Stimulated activated CD4-positive, alpha-beta T cell treated with anti-CD3 and anti-CD28 coated beads, TNF-alpha, amount 100 ng/mL, for 1 hour (primary cell): ENCODE measurements at places on chromosomes 2 and 18.

GRCh38 chr2:226489775-226490541 is 309.7 kb downstream of the IRS1 start:
- DNase-seq, result no peak

- no peak for DNase-seq
Measured at GRCh38 chr2:59752512-59752911, 800.9 kb downstream of the BCL11A start.

- no peak for DNase-seq
Measured at GRCh38 chr2:60433018-60433596, 120.3 kb downstream of the BCL11A start.

DNA sequence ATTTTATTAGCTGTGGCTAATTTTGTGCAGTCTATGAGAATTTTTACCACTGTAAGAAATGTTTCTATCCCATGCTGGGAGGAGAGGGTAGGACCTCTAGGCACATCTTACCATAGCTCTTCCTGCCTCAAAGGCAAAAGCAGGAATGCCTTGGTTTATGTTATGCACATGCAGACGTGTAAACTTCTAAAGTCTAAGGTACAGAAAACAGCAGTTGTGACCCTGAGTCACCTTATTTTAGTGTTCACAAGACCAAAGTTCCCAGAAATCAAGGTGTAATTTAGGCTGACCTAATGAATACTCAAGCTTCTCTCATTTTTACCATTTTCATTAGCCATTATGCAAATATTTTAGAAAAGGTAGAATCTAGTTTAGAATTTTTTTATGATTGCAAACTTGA is 15.4 kb upstream of the WIPF1 start:
- no peak for DNase-seq

- DNase-seq, result no peak
Measured at GRCh38 chr2:98871506-98871905, 64.5 kb downstream of the CRACDL start.

DNA sequence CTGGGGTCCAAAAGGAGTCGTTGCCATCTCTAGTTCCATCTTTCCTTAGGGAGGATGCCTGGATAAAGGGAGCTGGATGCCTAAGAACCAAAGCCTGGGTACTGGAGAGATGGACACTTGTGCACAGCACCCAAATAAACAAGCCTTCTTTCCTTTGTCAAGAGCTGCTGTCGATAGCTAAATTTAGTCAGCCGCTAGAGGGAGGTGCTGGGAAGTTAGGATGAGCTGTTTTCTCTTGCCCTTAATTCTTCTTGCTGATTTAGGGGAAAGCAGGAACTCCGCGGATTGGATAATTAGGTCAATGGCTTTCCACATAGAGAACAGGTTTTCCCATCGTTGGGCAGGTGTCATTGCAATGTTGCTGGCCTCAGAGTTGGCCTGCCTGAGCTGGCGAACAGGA is 30.9 kb upstream of the SERPINB12 start:
- no peak for DNase-seq

GRCh38 chr2:104938231-104938941 is 84.5 kb downstream of the POU3F3 start:
- no peak for DNase-seq

DNA sequence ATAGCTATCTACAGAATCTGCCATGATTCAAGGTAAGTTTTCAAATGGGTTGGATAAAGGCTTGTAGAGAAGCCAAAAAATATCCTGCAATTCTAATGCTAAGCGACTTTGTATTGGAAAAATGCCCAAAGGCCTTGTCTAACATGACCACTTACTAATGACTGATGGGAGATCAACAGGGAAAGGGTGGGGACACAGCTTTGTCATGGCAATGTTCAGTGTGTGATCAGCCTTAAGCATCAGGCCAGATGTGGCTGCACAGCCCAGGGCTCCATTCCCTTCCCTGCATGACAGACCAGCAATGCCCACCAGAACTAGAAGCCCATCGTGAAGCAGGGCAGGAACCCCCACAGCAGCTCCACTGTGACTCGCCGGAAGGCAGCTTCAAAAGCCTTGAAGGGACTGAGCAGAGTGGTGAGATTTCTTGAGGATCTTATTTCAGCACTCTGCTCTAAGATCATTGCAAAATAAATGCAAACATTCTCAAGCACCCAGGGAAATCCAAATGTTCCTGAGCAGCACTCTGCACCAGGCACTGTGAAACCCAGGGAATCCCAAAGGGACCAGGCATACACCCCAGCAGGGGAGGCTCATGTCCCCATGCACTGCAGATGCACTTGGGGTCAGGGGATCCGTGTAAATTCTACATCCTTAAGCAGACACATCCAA is 517.9 kb upstream of the SMIM21 start:
- DNase-seq, result no peak

DNA sequence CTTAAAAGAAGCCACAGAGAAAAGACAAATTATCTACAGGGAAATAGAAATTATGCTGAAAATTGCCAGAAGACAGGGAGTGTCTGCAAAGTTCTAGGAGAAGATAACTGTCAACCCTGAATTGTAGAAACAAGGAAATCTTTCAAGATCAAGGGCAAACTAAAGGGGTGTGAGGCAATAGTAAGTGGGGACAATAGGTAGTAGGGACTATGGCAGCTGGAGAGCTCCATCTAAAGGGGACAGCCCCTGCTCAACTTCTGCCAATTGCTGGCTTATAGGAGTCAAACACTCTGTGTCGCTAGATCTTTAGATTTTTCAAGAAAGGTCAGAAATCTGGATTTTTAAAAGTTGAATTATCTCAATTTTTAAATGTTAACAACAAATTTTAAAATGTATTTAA is 10.1 kb upstream of the ST3GAL5 start:
- DNase-seq, result no peak

- DNase-seq, result no peak
Measured at GRCh38 chr2:72153924-72154323, 6.3 kb upstream of the CYP26B1 start.

DNA sequence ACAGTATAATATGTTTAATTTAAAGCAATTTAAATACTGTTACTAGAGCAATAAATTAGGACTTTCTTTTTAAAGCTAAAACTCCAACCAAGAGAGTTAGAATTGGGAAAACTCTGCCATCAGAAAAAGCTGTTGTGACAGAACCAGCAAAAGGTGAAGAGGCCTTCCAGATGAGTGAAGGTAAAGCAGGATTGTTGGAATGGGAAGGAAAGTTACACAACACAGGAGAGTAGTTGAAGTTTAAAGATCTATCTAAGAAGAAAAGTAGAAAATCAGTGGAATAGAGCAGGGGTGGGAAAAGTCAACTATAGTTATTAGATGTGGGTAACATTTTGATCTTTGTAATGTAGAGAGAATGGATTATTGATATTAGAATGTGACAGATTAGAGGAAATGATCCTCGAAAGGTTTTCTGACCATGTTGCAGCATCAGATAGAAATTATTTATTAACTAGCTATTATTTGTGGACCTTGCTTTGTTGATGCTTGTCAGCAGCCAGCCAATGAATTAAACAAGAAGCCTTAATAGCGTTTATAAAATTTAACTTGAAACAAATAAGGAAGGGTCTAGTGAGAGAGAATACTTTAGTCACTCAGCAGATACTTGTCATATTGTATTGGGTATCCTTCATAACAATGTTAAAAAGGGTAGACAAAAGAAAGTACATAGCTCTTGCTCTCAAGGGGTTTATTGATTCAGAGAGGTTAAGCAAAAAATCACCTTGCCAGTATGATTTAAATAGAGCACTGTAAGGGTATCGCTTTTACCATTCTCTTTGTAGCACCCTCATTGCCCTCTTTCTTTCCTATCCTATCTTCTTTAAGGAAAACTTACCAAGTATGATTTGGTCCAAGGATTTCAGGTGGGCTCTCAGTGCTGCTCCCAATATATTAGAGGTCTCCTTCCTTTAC is 24.6 kb upstream of the DYSF start:
- DNase-seq, result no peak

DNA sequence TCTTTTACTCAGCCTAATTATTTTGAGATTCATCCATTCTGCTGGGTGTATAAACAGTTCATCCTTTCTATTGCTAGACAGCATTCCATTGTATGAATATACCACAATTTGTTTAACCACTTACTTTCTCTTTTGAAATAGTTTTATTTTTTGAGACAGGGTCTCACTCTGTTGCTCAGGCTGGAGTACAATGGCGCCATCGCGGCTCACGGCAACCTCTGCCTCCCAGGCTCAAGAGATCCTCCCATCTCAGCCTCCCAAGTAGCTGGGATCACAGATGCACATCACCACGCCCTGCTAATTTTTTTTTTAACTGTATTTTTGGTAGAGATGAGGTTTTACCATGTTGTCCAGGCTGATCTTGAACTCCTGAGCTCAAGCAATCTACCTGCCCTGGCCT is 54.5 kb downstream of the USP37 start:
- DNase-seq, result no peak

DNA sequence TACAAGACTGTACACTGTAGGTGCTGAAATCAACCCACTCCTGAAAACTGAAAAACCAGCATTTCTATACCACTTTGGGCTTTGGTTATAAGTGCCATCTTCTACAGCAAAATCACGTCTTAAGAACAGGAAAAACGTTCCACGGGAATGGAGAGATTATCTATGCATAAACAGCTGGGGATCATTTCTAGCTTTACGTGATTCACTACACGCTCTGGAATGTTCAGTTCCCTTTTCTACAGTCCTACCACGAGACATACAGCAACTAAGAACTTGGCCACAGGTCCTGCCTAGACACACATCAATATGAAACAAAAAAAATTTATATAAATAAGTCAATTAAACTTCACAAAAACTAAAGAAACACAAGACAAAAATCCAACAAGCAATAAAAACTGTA is 3.6 kb downstream of the CXCR4 start:
- no peak for DNase-seq

- no peak for DNase-seq
Measured at GRCh38 chr2:189391201-189391600, 50.1 kb upstream of the WDR75 start.

DNA sequence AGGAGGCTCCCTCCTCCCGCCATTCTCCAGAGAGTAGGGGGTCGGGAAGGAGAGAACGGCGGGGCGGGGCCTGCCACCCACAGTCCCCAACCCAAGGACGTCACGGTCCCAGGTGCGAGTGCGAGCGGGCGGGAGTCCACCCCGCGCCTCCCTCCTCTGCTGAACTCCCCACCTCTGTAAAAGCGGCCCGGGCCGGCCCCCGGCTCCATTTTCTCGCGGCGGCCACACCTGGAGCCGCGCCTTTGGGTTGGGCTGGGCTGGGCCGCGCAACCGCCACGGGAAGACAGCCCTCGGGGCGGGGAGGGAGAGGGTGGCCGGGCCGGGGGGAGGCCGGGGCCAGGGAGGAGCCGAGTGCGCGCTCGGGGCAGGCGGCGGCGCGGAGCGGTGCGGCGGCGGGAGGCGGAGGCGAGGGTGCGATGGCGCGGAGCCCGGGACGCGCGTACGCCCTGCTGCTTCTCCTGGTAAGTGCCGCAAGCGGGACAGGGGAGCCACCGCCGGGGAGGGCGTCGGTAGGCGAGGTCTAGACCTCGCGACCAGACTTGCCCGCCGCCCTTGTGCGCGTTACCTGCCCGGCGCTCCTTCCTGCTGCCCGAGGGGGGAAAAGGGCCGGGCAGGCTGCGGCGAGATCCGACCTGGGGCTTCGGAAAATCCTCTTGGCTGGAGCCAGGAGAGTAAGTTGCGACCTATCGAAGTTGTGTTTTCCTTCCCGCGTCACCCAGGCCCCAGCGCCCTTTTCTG is at the start of gene DSG2:
TSS of gene DSG2 (plus strand) at position 342 of the 738 bp plus-strand sequence. CDS start at position 417, 75 bp downstream.
- no peak for DNase-seq

DNA sequence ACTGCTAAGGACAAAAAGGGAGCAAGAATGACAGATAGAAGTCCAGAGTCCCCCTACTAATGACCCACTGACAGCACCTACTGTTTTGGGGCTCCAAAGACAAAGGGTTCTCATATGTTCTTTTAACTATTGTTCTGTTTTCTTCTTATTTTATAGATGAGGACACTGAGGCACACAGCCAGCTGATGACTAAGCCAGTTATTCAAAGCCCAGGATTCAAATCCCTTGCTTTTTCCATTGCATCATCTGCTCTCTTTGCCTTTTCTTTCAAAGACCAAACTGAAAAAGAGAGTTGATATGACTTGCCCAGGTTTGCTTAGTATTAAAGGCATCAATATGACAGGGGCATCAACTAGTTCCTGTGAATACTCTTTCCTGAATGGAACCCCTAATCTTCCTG is 299.8 kb downstream of the LRATD1 start:
- no peak for DNase-seq

DNA sequence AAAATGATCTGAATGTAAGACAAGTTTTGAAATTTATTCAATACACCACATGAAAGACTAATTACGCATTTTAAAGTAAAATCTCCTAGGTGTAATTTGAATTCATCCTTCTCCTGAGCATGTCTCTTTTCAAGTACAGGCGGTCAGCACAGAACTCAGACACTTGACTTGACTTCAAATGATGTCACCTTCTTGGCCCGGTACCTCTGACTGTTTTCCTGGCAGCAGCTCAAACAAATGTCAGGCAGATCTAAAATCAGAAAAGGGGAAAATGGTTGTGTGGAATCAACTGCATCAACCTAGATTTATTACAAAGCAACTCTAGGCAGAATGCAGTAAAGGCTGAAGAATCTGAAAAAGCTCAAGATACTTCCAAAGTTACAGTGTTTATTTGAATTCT is 11.4 kb upstream of the PROKR1 start:
- no peak for DNase-seq

GRCh38 chr2:79915455-79915854 is 389.1 kb downstream of the LRRTM1 start:
- no peak for DNase-seq

DNA sequence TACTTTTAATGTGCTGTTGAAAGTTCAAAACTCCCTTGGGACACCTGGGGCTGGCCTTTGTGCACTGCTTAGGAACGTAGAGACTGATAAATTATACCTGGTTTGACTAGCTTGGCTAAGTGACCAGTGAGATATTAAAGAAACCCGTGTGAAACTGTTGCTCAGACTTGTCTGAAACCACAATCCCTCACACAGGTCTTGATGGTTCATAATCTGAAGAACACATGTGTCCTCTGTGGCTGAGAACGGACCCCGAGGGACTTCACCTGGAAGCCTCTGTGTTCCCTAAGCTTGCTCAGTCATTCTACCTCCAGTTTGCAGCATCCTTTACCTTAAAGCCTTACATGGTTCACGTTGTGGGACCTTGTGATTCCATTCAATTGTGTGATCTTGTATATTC is 218.8 kb downstream of the CBLN2 start:
- DNase-seq, result no peak

DNA sequence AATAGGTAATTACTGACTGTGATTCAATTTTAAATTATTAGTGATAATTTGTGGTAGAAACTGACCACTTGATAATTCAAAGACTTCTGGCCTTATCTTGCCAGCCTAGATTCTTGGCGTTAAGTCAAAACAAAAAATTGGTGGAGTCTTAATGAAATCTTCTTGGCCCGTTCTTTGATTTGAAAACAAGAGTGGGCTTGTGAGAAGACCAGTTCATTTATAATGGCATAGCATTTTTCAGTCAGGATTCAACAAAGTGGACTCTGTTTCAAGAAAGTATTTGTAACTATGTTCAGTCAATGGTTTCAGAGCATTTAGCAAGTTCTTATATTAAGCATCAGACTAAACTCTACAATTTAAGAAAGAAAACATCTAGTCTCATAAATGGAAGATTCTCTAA is 26.0 kb downstream of the ITGA4 start:
- no peak for DNase-seq

- no peak for DNase-seq
Measured at GRCh38 chr2:120155308-120155707, 67.9 kb downstream of the TMEM185B start.
